Neuronal stem cell (in vitro differentiated cells): ENCODE measurements at places on chromosomes 3 and 15.
A peak's percentile ranks its signal among the peaks of the same experiment; 100 is the strongest.

DNA sequence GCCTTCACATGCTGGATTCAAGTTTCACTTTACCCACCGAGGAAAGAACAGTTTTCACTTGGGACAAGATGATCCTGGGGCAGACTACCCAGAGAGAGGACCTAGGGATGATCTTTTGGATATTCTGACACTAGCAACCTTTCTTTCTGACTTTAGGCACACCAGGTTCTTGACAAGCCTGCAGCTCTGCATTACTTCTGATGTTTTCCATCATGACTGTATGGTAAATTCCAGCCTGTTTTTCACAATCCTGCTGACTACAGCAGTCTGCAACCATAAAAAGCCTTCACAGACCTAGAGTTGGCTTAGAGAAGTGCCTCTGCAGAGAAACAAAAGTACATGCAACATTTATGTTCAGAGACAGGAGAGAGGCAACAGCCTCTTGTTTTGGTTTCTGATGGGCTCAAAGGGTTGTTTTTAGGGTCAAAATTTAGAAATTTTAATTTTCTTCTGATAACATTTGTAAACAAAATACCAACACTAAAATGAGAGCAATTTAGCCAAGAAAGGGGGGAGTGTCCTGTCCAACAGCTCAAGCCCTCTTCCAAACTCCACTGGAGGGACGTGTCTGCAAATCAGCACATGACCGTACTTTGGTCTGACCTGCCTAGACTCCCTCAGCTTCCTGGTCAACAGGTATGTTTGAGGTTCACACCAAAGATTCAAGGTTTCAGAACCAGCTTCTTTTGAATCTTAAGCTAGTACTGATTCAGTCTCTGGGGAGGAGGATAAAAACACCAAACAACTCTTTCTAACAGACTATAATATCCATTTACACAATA, 799 bp downstream of the ABI3BP start:
- peaks cover 3% of the 10 kb centered on the region for H3K4me1 ChIP-seq
- H3K4me3 ChIP-seq = no peak overlapping the region
- no peaks in the 10 kb centered on the region for H3K27me3 ChIP-seq
- no peaks in the 10 kb centered on the region for H3K36me3 ChIP-seq
- DNase-seq = no peak

DNA sequence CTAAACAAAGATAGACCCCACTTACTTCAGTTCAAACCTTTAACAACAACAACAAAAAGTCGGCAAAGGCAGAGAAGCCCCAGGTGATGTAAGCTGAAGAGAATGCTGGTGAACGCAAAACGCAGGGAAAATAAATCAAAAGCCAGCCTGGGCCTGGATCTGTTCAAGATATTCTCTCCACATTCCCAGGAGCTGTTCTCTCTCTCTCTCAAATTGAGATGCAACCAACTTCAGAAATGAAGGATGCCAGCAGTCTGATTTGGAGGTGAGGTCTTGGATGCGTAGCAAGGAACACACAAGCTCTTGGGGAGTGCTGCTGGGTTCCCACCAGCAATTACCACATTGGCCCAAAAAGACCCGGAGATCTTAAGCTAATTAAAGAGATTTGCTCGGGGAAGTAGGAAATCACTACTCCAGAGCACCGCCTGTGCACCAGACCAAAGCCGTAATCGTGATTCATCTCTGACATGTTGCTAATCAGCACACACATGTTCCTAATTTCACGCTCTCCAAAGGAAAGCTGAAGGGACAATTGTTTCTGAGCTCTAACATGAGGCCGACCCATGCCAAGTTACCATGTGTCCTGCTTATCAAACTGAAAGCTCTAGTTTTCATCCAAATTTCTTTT, 37.1 kb downstream of the IL17RD start:
- peak overlapping the region; percentile 34 for H3K27ac ChIP-seq
- peaks cover 12% of the 10 kb centered on the region for H3K27me3 ChIP-seq
- DNase-seq = no peak
- peaks cover 42% of the 10 kb centered on the region for H3K4me1 ChIP-seq
- H3K36me3 ChIP-seq = peaks cover 6% of the 10 kb centered on the region

- peaks cover 8% of the 10 kb centered on the region for H3K4me1 ChIP-seq
- no peaks in the 10 kb centered on the region for H3K36me3 ChIP-seq
- no peak for DNase-seq
These were observed 261.6 kb upstream of the THRB start for GRCh38 chr3:24756101-24756888.

- DNase-seq = peak; percentile 29
- peak overlapping the region; percentile 80 for H3K4me3 ChIP-seq
- H3K27me3 ChIP-seq = no peaks in the 10 kb centered on the region
These were observed 1.1 kb downstream of the VGLL4 start for GRCh38 chr3:11642431-11643191.

DNA sequence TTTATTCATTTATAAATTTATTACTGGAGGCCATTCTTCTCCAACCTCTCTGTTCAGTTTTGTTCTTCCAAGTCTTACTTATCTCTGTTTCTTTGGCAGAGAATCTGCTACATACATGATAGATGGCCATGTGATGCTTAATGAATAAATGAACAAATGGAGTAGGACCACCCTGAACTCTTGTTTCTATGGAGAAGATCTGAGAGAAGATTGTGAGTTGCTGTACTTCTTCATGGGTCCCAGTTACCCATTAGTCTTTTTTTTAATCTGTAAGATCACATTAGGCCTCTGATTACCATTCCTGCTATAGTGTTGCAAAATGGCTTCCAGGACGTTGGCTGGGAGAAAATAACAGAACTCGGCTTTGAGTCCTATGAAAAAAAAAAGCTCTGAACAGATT, 191.9 kb upstream of the SYNPR start:
- no peaks in the 10 kb centered on the region for H3K27me3 ChIP-seq
- no peak for DNase-seq
- H3K36me3 ChIP-seq = no peaks in the 10 kb centered on the region
- no peak overlapping the region for H3K27ac ChIP-seq

DNA sequence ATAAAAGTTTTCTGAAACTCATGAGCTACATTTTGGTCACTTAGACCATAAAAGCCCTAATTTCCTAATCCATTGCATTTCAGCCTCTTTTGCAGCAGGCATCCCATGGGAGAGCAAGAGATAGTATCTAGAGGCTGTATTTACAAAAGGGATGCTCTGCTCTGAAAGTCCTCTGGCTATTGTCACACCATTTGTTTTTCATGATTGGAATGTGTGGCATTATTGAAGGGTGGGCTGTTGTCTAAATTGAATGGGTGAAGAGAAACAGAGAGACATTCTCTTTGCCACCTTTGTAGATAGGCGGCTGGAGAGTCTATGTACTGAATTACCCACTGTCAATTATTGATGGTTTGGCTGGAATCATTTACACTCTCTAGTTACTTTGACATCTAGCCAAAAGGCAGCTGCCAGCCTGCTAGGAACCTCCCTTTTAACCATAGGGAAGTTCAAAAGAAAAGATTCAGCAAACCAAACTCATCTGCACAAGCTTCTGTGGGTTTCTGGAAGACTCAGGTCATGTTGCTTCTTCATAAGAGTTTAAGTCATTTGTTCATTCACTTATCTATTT, 89.8 kb upstream of the RARB start:
- no peaks in the 10 kb centered on the region for H3K36me3 ChIP-seq
- H3K27me3 ChIP-seq = no peaks in the 10 kb centered on the region
- DNase-seq = no peak
- no peak overlapping the region for H3K4me3 ChIP-seq
- H3K27ac ChIP-seq = no peak overlapping the region

GRCh38 chr3:60202052-60202726, 1049.1 kb downstream of the FHIT start:
- H3K27me3 ChIP-seq = no peaks in the 10 kb centered on the region
- DNase-seq = no peak
- H3K4me1 ChIP-seq = peaks cover 1% of the 10 kb centered on the region
- no peak overlapping the region for H3K27ac ChIP-seq
- no peak overlapping the region for H3K4me3 ChIP-seq

DNA sequence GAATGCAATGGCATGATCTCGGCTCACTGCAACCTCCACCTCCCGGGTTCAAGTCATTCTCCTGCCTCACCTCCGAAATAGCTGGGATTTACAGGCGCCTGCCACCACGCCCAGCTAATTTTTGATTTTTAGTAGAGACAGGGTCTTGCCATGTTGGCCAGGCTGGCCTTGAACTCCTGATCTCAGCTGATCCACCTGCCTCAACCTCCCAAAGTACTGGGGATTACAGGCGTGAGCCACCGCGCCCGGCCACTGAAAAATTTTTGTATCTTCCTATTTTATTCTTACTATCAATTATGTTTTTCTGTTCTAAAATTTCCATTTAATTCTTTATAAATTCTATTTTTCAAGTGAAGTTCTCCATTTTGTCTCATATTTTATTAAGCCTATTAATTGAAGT, 730.4 kb downstream of the EDEM1 start:
- H3K27me3 ChIP-seq = no peaks in the 10 kb centered on the region
- DNase-seq = no peak
- no peak overlapping the region for H3K27ac ChIP-seq
- no peaks in the 10 kb centered on the region for H3K36me3 ChIP-seq
- H3K4me3 ChIP-seq = no peak overlapping the region

DNA sequence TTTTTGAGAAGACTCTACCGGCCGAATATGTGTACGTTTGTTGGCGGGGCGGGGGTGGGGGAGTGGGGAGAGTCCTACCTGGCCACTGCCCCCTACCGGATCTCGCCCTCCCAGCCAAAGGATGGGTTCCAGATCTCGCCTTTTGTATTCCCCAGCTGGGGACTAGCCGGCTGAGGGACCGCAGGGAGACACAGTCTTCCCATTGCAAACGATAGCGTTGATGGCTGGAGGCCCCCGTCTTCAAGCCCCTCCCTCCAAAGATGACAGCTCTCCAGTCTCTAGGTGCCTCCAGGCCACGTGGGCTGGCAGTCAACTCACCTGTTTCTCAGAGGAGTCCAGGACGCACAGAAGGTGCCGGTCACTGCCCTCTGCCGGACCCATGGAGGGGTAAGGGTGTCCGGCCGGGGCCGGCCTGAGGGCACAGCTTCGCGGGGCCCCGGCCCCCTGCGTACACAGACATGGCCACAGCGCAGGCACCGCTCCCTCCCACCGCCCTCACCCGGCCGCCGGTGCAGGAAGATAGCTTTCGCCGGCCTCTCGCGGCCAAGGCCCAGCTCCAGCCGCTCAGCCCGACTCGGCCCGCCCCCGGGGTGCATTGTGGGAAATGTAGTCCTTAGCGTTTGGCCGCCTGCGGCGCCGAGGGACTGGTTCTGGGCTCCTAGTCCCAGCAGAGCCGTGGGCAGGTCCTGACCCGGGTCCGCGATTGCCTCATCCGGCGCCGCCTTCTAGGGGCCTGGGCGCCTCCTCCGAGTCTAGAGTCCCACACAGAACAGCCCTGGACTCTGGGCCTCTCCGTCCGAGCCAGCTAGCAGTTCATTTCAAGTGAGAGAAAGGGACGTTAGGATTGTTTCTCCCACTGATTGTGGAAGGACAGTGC, at the start of gene MON1A:
Gene MON1A, minus strand, starts transcription at position 521 of the 877 bp plus-strand sequence. CDS start 16,465 bp downstream, outside the sequence.
- H3K36me3 ChIP-seq = no peaks in the 10 kb centered on the region
- H3K4me3 ChIP-seq = peak within 1 kb of the TSS; percentile 89
- peak; percentile 86 for DNase-seq
- peaks cover 11% of the 10 kb centered on the region for H3K4me1 ChIP-seq
- H3K27ac ChIP-seq = peak within 1 kb of the TSS; percentile 60

DNA sequence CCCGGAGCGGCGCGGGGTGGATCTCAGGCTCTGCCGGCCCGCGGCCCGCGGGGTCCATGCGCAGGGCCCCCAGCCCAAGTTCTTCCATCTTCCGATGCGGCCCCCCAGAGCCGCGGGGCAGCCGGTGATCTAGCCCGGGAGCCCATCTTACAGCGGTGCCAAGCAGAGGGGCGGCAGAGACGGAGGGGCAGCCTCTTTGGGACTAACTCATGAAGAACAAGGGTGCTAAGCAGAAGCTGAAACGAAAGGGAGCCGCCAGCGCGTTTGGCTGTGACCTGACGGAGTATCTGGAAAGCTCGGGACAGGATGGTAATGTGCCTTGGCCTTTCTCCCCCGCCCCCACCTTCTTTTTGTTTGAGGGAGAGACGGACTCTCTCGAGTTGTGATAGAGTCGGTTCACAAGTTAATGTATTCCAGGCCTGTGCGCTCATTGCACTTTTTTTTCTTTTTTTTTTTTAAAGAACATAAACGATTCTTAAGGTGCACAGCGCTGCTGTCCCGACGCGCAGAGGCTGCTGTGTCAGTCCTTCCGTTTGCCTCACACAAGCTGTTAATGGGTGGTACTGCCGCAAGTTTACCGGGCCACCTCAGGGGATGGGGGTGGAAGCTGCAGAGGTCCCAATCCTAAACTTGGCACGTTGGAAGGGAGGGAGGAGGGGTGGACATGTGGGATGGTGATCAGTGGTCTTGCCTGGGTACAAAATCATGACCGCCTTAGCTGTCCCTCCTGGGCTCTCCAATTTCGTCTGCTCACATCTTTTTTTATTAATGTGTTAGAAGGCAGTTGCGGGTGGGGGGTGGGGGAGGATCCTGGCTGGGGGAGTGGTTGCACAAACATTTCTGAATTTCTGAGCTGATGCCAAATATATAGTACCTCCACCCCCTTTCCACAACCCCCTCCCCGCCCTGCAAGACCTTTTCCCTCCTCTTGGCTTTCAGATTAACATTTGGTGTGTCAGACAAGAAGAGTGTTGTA, 801 bp downstream of the ARHGAP31 start:
- peaks cover 4% of the 10 kb centered on the region for H3K4me1 ChIP-seq
- peak overlapping the region; percentile 78 for H3K4me3 ChIP-seq
- H3K27me3 ChIP-seq = peaks cover 24% of the 10 kb centered on the region
- DNase-seq = peak; percentile 29
- H3K36me3 ChIP-seq = no peaks in the 10 kb centered on the region

DNA sequence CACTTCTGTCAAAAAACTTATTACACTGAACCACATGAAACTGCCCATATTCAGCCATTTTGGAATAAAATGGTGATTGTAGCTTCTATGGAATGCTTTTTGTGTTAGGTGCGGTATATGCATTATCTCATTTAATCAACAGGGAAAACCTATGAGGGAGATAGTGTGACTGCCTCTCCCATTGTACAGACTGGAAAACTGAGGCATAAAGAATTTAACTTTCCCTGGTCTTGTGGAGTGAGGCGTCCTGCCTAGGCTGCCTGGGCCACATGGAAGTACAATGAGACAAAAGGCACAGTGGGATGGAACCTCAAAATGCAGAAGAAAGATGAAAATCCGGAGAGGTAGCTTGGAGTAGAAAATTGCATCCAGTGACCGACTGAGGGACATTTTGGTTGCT, 80.2 kb downstream of the RPLP1 start:
- H3K4me3 ChIP-seq = no peak overlapping the region
- H3K27ac ChIP-seq = no peak overlapping the region
- H3K27me3 ChIP-seq = no peaks in the 10 kb centered on the region
- H3K4me1 ChIP-seq = peaks cover 25% of the 10 kb centered on the region
- no peak for DNase-seq
